ENCODE measurements at places on chromosomes 16 and 17.

- DNase-seq = peak; percentile 88
These were observed 2.3 kb downstream of the LRRC3C start for GRCh38 chr17:39929646-39930407.

DNA sequence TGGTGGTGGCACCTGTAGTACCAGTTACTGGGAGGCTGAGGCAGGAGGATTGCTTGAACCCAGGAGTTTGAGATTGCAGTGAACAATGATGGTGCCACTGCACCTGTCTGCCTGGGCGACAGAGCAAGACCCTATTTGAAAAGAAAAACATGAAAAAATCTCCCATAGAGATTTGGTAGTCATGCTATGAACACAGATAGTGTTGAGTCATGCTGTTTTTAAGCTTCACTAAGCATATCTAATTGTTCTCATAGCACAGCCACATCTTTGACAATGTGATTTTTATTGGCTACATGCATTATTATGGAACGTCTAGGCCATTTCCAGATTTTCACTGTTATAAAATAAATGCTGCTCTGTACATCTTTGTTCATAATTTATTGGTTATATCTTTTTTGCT, 6.0 kb downstream of the IL34 start:
- DNase-seq = no peak

- DNase-seq = no peak
These were observed 321.8 kb downstream of the HS3ST3B1 start for GRCh38 chr17:14622615-14623101.

- DNase-seq = no peak
These were observed 98.7 kb downstream of the ABCC12 start for GRCh38 chr16:48057048-48057447.
